SHP77 (cell line): ENCODE measurements at places on chromosomes 16 and 17.

DNA sequence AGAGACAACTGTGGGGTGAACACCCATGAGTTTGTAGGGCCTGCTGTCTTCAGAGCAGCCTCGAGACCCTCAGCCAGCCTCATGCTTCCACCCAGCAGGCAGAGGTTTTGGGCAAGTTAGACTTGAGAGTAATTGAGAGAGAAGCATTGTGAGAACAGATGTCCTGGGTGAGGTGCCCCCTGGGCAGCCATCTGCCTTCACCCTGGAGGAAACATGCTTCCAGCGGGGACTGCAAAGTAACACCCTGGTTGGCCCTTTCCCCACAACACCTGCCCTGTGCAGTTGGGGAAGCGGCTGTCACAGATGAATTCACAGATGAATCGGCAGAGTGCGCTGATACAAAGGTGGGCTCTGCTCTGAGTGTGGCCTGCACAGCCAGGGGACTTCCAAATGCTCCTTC is 23.4 kb downstream of the ATPAF2 start:
- no peak for DNase-seq

DNA sequence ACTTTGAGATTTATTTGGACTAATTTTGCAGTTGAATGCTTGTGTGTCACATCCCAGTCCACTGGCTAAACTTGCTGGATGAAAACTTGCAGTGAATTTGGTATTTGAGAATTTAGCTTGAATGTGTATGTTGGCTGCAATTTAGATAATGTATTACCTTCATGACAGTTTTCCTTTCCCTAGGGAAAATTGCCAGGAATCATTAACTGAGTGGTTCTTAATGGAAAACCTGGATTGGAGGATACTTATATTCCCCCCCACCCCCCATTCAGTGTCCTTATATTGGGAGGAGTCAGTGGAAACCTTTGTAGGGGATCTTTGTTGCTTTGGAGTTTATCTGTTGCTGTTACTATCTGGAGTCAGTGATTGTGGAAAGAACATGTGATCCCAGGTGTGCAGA is 67.6 kb downstream of the KPNA2 start:
- DNase-seq, result no peak

DNA sequence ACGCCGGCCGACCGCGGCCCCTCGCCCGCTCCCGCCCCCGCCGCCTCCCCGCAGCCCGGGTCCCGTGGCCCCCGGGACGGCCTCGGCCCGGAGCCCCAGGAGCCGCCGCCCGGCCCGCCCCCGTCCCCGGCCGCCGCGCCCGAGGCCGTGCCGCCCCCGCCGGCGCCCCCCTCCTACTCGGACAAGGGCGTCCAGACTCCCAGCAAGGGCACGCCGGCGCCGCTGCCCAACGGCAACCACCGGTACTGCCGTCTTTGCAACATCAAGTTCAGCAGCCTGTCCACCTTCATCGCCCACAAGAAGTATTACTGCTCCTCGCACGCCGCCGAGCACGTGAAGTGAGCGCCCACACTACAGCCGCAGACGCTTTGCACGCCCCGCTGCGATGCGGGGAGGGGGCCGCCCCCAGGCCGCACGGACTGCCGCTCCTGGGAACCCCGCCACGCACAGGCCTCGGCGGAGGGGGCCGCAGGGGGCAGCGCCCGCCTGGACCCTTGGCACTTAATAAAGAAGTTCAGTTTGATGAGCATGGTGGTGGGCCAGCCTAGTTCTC is 35.5 kb upstream of the ZC3H18 start:
- no peak for DNase-seq

- DNase-seq, result no peak
Measured at GRCh38 chr17:5035315-5035714, at the start of gene SLC52A1. Gene SLC52A1 (minus strand): TSS chr17:5035426. CDS start chr17:5034606, 820 bp downstream.

DNA sequence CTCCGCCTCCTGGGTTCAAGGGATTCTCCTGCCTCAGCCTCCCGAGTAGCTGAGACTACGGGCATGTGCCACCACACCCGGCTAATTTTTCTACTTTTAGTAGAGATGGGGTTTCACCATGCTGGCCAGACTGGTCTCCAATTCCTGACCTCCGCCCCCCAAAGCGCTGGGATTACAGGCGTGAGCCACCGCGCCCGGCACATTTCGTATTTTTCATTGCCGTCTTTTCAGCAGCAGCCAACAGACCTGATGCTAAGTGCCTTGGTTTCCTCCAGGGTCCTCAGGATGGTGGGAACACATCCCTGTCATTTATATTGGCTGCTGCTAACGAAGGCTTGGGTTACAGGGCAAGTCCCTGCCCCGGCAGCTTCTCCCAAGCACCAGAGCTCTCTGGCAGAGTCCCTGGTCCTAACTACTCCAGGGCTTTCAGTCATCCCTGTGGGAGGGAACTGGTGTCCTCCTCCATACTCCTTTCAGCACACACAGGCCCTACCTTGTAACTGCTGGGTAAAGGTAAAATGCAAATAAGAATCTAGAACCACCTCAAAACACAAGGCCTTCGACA is 1.5 kb upstream of the RNF157 start:
- DNase-seq, result no peak

- no peak for DNase-seq
Measured at GRCh38 chr16:30663820-30664219, 5.6 kb downstream of the FBRS start.

DNA sequence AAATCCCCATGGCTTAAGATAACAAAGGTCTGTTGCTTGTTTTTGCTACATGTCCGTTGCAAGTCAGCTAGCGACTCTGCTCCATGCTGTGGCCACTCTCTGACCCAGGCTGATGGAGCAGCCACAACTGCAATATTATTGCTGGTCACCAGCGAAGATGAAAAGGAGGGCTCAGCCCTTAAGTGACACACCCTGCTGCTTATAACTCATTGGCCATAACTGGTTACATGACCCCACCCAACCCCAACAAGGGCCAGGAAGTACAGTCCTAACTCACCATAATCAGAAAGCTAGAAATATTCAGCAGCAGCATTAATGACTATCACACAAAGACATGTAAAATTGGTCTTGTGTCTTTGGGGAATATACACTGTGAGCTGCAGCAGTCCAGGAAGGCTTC is 224.3 kb downstream of the SOX9 start:
- DNase-seq, result no peak

- peak; percentile 87 for DNase-seq
Measured at GRCh38 chr16:12257926-12258561, 281.5 kb downstream of the SNX29 start.

- DNase-seq, result no peak
Measured at GRCh38 chr16:20865420-20866131, 34.6 kb downstream of the DCUN1D3 start.

DNA sequence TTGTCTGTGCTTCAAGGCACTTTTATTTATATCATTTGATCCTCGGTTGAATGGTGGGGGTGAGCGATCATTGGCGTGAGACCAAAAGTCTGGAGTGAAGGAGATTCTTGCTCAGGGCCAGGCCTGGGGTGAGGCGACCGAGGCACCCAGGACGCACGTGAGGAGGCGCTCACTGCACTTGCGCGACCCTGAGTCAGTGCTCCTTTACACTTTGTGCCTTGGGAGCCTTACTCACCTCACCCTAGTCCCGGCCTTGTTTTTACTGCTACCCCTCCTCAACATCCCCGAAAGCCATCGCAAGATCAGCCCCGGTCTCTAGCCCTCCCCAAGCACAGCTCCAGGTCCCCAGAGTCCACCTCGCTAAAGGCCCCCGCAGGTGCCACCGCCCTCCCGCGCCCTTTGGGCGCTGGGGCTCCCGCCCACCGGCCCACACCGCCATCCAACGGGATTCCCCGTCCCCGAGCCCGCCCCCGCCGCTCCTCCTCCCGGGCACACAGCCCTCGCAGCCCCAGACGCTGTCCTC is 496 bp downstream of the EZH1 start:
- DNase-seq, result peak; percentile 79

DNA sequence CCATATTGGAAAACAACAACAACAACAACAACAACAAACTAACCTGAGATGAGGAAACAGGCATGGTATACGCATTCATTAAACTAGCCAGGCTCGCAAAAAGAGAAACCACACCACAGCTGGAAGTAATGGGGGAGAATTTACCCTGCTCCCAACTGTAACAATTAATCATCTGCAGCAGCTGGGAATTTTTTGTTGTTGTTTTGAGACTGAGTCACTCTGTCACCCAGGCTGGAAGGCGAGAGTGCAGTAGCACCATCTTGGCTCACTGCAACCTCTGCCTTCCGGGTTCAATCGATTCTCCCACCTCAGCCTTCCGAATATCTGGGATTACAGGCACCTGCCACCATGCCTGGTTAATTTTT is 16.3 kb downstream of the PRPSAP1 start:
- DNase-seq, result no peak

DNA sequence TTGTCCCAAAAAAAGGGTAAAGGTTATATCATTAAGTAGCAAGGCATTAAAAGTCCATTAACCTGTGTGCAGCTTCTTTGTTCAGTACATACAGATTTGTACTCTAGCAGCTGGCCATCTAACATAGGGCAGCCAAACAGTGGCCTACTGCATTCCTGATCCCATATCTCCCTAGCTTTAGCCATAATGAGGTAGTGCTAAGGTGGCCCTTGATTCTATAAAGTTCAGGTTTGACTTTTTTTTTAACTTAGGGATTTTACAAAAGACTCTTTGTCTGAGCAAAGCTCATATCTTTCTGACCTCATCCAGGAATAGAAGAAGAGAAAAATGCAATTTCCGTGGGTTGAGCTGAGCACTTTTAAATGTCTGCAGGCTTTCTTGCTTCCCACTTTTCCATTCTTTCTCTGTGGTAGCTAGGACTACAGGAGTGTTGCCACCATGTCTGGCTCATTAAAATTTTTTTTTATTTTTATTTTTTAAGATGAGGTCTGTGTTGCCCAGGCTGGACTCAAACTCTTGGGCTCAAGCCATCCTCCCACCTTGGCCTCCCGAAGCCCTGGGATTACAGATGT is 19.5 kb upstream of the CDC6 start:
- no peak for DNase-seq

GRCh38 chr16:81739503-81739902 is 39.6 kb upstream of the PLCG2 start:
- DNase-seq, result no peak

DNA sequence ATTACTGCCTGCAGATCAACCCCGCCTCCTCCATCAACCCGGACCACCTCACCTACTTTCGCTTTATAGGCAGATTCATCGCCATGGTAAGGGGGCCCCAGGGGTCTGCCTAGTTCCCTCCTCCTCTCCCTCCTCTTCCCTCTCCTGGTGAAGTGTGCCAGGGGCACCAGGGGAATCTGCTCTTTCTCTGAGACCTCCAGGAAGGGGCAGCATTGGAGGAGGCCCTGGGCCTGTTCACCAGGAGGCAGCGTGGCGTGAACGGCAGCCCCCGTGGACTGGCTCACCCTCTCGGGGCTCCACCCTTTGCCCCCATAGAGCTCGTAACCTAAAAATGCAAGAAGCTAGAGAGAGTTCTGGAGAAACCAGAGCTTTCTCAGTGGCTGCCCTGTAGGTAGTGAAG is 17.1 kb upstream of the CLEC18A start:
- DNase-seq, result no peak

GRCh38 chr16:83971165-83972130 is 3.4 kb downstream of the NECAB2 start:
- no peak for DNase-seq

GRCh38 chr16:86789621-86790051 is 211.3 kb downstream of the FOXL1 start:
- DNase-seq, result no peak

- no peak for DNase-seq
Measured at GRCh38 chr16:24141917-24142316, 114.2 kb upstream of the CACNG3 start.

- no peak for DNase-seq
Measured at GRCh38 chr16:4265676-4266075, 7.1 kb downstream of the TFAP4 start.

DNA sequence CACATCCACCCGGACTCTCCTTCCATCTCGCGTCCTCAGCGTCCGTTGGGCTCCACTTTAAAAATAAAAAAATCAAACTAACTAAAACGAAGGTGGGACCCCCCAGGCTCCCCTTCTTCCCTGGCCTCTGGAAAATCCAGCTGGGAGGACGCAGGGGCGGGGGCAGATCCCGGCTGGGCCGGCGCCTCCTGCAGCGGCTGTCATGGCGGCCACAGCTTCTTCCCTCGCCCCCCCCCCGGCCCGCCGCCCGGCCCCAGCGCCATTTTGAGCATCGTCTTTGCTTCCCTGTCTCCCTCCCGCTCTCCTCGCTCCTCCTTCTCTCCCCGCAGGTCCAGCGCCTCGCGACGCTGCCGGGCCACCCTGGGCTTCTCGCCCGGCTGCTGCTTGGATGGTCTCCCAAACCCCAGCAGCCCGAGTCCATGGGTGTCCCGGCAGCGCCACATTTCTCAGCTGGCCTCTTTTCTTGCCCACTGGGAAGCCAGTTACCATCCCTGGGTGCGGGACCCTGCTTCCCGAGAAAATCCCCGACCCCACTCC is 3.3 kb downstream of the HOXB2 start:
- DNase-seq, result no peak

DNA sequence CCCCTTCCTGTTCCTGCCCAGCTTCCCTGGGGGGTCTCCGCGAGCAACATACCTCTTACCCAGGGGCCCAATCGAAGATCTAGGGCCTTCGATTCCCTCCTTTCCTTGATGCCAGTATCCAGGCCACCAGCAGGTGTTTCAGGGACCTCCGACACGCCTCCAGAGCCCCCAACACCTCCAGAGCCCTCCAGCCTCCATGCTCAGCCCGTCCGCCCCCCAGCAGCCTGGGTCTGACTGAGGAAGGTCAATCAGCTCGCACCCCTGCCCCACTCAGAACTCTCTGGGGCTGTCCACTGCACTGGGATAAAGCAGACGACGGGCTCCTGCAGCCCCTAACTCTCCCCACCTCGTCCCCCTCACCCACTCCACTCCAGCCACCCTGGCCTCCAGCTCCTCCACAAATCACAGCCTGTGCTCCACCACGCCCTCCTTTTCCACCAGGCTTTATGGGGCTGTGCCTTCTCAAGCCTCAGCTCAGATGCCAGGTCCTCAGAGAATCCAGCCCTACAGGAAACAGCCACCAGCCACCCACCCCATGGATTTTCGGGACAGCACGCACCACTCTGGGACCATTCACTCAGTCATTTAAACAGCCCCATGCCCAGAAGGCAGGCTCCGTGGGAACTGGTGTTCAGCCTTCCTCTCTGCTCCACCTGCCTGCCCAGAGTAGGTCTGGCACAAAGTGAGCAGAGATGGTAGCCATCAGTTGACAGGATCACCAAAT is 247.1 kb downstream of the RBFOX3 start:
- DNase-seq, result no peak

- peak; percentile 67 for DNase-seq
Measured at GRCh38 chr16:77171745-77172635, 19.0 kb upstream of the MON1B start.

GRCh38 chr17:81119223-81120148 is 45.8 kb upstream of the PVALEF start:
- DNase-seq, result peak; percentile 98

DNA sequence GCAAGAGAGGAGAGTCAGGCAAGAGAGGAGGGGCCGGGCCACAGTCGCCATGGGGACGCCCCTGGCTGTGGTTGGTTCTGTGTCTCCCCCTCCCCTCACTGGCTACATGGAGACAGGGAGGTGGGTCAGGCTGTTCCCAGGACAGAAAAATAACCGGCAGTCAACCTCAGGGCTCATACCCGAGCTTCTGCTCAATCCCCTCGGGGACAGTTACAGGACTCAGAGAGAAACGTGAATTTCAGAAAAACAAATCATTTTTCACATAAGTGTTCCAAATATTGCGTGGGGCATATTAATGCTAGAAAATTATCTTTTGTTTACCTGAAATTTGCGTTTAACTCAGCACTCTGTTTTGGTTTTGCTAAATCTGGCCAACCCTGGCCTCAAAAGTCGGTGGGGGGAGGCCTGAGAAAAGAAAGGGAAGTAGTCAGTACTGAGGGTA is 22.2 kb upstream of the CPSF4L start:
- DNase-seq, result no peak
